ENCODE measurements at places on chromosomes 5 and 9.
A peak's percentile ranks its signal among the peaks of the same experiment; 100 is the strongest.

DNA sequence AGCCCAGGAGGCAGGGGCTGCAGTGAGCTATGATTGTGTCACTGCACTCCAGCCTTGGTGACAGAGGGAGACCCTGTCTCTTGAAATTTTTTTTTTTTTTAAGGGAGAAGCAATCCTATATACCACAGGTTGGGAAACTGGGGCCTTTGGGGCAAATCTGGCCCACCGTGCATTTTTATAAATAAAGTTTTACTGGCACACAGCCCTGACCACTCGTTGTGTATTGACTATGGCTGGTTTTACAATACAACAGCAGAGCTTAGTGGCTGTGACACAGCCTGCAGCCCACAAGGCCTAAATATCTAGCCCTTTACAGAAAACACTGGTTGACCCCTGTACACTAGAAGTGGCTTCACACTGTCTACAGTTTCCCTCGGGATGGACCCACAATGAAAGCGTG is 58.0 kb downstream of the SECISBP2 start:
- DNase-seq = no peak

- peak; percentile 54 for DNase-seq
Observed at GRCh38 chr5:159916841-159917761, 819 bp downstream of the ADRA1B start.

GRCh38 chr5:58615972-58616371 is 33.1 kb downstream of the RAB3C start:
- DNase-seq = no peak

- no peak for DNase-seq
Observed at GRCh38 chr5:74865256-74865803, 857 bp downstream of the FAM169A start.

- no peak for DNase-seq
Observed at GRCh38 chr9:107299437-107299836, 16.4 kb downstream of the RAD23B start.

GRCh38 chr5:59845730-59846129 is 47.8 kb downstream of the PDE4D start:
- DNase-seq = no peak

DNA sequence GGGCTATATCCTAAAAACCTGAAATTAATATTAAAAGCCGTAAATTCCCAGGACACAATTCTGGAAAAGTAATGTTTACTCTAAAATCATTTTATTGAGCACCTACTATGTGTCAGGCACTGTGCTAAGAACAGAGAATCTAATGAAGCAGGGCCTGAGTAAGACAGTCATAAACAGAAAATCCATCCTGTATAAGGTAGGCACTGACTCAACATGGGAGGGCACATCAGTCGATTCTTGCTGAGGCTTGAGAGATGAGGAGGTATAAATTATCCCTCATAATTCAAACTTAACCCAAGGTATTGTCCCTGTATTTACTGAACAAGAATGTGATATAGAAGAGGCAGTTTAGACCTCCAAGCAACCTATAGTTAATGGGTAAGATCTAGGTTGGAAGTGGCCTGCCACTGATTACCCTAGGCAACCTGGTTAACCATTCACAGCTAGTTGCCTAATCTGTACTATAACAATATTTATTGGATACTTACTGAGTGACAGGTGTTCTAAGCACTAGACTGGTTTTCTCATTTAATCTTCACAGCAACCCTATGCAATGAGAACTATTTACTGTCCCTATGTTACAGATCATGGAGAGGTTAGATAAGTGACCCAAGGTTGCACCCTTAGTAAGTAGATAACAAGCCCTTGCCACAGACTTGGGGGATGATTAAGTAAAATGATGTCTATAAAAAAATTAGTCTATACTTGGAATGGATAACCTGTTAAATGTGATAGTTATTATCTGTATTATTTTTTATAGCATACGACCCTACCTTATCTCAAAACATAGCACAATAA is 317.7 kb downstream of the PDE4D start:
- peak; percentile 90 for DNase-seq

DNA sequence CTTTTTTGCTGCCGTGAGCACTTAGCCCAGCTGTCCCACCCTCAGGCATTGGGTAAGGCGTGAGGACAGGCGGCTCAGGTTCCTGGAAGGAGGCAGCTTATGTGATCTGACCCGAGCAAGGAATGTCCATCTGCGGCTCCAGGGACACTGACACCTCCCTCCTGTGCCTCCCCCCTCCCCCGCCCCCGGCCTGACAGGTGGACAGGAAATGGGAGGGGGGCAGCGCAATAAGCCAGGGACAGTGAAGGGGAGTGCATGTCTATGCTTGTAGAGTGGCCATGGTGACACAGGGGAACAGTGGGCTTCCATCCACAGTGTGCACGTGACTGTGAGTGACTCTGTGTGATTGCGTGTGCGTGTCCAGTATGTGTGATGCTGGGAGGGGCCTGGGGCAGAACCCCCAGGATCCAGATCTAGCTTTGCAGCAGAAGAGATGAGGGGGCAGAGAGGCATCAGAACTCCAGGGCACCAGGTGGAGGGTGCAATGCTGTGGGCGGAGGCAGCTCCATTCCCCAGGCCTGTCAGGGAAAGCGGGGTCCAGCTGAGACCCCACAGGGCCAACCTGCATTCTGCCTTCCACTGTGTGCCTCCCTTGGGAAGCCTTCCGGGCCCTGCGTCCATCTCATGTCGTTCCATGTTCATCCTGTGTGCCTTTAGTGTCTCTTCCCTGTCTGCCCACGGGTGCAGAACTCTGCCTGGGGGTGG is 30.5 kb downstream of the CNTFR start:
- DNase-seq = no peak

- DNase-seq = no peak
Observed at GRCh38 chr9:113548221-113549041, 84.9 kb downstream of the RGS3 start.

DNA sequence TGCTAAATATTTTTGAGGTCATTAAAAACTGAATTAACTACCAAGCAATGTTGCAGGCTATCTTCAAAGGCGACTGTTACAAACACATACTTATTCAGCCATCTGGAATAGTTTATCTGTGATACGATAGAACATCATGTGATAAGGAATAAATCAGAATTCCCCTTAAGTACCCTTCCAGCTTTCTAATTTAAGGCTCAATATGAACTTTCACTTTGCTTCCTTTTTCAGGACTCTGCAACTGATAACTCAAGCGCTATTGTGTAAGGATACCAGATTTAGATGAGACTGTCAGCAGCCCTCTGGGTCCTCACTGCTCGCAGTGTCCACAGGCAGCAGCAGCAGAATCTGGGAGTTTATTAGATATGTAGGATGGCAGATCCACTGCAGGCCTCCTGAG is 416.3 kb downstream of the SPATA31D1 start:
- DNase-seq = no peak

DNA sequence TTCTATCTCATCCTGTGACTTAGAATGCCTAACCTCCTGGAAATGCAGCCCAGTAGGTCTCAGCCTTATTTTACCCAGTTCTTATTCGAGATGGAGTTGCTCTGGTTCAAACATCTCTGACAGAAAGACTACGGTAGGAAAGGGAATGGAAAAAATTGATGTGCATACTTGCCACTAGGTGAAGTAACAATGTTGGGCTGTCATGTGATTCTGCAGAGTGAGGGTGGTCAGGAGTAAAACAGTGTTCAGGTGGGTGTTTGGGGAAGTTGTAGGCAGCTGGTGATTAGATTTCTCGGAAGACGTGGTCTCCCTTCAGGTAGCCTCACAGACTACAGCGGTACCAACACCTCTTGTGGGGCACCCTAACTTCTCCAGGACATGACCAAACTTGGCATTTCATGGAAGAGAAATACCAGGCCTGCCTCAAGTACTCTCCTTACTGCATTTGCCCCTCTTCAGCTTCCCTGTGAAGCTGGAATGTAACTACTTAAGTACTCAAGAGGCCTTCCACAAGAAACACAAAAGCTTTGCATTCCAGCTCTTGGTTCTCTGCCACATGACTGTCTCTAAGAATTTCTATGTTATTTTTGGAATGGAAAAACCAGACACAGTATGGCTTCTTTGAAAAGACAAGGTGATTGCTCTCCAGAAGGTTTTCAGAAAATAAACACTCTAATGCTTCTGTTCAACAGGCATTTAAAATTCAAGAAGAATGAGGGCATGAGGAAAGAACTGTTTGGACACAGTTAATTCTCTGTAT is 17.4 kb upstream of the ENTREP1 start:
- DNase-seq = peak; percentile 30
